ENCODE measurements at places on chromosomes 1 and 21.
A peak's percentile ranks its signal among the peaks of the same experiment; 100 is the strongest.

- DNase-seq = peak; percentile 27
Observed at GRCh38 chr1:203557390-203557789, 63.4 kb downstream of the OPTC start.

GRCh38 chr1:25003457-25004190 is 73.5 kb upstream of the RUNX3 start:
- DNase-seq = no peak

DNA sequence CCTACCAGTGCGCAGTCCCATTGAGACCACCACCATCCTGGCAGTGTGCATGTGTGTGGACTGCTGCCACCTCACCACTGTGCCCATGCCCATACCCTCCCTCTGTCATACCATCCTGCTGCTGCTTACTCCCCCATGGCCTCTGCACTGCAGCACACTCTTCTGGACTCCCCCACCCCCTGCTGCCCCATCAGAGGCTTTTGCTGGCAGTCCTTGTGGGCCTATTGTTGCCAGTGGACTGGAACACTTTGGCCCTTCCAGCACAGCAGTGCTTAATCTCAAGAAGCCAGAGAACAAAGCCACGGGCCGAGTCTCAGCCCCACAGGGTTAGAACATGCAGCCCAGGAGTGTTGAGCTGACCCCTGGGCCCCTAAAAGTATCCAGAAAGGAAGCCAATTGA is 41.9 kb upstream of the IVNS1ABP start:
- DNase-seq = no peak

- no peak for DNase-seq
Observed at GRCh38 chr1:13824626-13825025, 124.6 kb downstream of the PRDM2 start.

DNA sequence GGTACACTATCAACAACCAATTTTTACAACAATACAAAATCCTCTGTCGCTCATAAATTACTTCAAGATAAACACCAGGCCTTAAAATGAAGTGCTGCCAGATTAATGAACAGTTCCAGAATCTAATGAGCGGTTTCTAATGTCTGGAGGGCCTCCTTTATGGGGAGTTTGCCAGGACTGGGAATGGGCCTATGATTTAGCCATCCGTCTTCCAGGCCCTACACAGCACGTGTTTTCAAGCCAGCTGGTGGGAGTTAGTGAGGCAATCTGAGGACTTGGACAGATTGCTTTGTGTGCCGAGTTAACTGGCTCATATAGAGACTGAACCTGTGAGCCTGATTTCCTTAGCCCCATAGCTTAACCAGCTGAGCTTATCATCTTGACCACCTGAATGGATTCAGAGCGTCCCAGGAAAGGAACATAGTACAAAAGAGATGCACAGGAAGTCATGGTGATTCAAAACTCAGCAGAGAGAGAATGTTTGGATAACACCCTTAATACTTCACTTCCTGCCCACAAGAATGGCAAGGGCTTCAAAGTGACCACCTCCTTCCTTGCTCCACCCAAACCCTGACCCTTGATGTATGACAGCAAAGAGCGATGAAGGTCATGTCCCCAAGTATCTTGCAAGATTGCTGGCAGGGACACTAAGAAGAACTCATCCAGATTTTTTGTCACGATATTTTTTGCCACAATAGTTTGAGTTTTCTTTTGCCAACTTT is 143.5 kb downstream of the SLC30A10 start:
- DNase-seq = no peak

DNA sequence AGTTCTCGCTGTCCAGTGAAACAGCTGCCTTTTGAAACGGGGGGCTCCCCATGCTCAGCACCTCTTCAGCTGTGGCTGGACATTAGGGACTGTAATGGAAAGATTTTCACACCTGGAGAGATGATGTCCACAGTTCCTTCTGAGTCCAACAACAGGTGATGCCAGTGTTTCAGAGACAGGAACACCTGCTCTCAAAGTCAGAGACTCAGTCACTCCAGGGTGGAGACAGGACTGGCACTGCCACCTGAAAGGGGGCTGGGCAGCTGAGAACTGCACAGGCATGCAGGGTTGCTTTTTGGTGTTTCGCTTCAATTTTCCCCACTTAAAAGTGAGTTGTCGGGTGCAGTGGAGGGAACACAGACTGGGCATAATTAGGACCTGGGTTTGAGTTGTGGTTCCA is 124.8 kb downstream of the GALNT2 start:
- DNase-seq = no peak

DNA sequence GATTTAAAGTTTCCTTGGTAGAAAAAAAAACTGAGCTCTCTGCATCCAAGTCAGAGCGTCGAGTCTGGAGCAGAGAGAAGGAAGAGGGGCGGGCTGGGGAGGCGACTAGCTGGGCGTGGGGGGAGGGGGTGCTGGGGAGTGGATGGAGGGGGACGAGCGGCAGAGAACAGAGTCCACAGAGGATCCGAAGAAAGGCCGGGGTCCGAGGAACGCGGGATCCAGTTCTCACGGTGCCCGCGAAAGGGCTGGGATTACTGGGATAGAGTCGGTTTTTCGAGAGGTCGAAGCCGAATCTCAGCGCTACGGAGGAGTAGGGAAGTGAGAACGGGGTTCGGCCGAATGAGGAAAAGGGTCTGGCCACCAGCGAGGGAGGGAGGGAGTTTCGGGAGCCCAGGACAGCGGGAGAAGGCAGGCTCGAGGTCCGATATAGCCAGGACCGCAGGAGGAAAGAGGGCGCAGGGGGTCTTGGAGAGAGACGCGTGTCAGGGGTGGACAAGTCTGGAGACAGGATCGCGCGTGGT is 665 bp downstream of the DAB1 start:
- DNase-seq = no peak

- DNase-seq = no peak
Observed at GRCh38 chr1:202249846-202250245, 56.2 kb downstream of the LGR6 start.

DNA sequence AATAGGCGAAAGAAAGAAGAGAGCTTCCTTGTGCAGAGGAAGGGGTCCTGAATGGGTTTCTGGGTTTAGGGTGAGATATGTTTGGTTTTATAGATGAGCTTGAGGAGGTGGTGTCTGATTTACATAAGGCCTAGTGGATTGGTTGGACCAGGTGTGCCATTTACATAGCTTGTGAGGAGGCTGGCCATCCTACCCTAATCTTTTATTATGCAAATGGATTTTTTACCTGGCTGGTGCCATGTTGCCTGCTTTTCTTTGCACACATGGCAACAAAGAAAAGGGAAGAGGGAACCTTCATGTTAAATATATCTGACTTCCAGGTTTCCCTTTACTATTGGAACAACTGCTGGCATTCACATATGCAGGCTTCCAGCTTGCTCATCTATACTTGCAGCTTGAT is 585.3 kb downstream of the PTPRU start:
- no peak for DNase-seq

DNA sequence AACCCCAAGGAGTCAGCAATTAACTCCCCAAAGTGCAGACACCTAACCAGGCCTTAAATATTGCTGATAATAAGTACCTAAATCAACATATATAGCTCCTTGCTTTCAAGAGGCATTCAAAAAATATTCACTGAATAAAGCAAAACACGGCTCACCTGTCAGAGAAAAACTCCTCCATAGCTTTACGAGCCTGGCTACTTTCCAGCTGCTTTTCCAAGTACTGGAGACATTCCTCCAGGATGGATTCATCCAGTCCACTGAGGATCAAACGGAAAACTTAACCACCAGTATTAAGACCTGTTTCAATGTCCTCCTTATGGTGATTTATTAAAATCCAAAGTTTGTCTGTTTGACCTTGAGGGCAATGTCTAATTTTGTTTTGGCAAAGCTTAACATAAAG is 44.6 kb downstream of the UBR4 start:
- DNase-seq = no peak

- DNase-seq = peak; percentile 31
Observed at GRCh38 chr1:79353224-79353623, 346.7 kb upstream of the ADGRL4 start.

DNA sequence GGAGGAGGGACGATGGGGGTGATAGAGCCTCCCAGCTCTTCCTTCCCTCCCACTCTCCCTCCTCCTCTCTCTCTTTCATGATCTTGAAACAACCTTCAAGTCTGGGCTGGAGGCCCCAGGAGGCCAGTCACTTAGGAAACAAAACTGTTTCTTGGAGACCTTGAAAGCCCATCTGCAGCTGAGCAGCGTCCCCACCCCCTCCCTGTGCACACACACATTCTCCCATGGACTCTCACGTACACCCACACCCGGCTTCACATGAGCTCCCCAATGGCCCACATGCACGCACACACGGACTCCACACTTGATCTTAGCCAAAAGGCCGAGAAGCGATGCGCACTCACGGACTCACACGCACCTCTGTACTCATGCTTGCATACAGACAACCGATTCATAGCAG is 3.2 kb upstream of the ATP1A2 start:
- DNase-seq = no peak

GRCh38 chr1:26413031-26413430 is 2.4 kb downstream of the LIN28A start:
- DNase-seq = no peak

GRCh38 chr1:24321126-24321525 is 2.0 kb downstream of the GRHL3 start:
- DNase-seq = no peak

- no peak for DNase-seq
Observed at GRCh38 chr1:19414515-19415121, 70.7 kb downstream of the CAPZB start.

DNA sequence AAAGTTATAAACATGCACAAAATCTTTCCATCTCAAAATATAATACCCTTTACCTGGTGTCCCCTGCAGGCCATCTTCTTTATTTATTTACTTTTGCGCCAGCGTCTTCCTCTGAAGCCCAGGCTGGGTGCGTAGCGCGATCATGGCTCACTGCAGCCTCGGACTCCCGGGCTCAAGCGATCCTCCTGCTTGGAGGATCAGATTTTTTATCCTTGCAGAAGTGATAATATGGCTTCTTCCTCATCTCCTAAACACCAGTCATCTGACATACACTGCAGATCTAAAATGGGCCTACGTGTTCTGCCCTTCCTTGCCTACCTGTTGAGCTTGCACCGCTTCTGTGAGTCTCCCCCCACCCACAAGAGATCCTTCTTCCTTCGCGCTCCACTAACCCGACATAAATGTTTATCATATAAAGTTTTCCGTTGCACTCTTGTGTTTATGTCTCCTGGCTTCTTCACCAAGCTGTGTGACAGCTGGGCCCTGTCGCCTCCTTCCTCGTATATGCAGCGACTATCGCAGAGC is 506 bp upstream of the SRP9 start:
- DNase-seq = no peak

- DNase-seq = peak; percentile 53
Observed at GRCh38 chr1:61253059-61253735, 170.8 kb downstream of the NFIA start.
